ENCODE measurements at places on chromosomes 1 and 21.

GRCh38 chr1:67583462-67583950 is 101.5 kb upstream of the GADD45A start:
- no peak for DNase-seq

DNA sequence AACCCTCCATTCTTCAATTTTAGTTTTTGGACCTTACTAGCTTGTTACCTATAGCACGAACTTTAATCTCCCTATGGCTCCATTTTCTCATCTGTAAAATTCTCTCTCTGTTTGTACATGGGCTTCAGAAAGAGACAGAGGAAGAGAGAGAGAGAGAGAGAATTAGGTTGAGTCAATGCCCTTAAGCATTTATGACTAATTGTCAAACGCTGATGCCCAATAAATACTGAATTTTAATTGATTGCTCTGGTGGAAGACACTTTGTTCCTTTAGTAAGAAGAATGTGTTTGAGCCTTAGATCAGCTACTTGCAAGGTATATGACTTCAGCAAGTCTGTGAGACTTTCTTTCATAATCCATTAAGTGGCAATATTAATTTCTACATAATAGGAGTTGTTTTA is 743.1 kb upstream of the ADGRL4 start:
- DNase-seq = no peak

DNA sequence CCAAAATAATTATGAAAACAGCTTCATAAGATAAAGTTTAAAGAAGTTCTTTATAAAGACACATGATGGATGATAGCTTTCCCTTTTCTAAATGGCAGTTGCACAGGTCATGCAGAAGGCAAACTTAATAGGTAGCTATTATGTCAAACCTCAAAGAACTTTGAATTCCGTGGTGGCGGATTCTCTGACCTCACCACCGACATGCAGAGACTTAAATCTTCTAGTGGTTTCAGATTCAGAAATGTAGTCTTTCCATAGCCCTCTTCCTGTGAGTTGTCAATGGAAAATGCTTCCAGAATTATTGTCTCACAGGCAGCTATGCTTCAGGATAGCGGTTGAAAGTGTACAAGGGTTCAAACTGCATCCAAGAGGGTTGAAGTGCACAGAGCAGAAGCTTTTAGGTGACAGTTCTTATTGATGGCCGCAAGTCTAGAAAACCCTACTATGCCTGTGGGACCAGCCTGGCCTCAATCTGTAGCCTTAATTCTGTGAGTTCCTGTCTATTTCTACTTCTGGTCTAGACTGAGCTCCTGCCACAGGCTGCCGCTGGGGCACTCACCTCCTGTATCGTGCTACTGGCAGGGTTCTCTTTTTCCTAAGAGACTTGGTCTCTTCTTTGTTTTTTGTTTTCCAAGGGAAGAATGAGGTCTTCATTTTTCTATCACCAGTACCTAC is 117.0 kb upstream of the ERRFI1 start:
- DNase-seq = peak; percentile 78

- peak; percentile 38 for DNase-seq
Measured at GRCh38 chr1:185170291-185170848, 13.4 kb downstream of the SWT1 start.

DNA sequence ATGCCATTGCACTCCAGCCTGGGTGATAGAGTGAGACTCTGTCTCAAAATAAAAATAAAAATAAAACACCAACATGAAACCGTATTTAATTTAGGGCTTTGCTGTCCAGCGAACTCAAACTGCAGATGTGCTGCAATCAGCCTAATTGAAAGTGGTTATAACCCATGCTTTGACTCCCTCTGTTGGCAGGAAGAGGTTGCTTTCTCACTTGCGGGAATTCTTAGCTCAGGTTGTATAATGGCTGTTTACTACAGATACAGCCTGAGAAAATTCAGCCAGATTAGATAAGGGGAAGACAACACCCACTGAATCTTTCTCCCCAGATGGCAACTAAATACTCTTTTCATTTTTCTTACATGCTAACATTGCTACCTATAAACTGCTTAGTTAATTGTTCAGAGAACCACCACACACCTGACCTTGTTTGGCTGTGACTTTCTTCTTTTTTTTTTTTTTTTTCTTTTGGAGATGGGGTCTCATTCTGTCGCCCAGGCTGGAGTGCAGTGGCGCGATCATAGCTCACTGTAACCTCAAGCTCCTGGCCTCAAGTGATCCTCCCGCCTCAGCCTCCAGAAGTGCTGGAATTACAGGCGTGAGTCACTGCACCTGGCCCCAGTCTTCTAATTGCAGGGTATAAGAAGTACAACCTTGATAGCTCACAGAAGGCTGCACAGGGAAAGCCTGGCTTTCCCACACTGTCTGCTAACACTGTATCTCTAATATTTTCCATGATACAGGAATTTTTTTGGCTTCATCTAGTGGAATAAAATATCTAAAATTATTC is 34.6 kb downstream of the DNTTIP2 start:
- peak; percentile 56 for DNase-seq

- DNase-seq = no peak
Measured at GRCh38 chr1:36771660-36772284, 262.5 kb downstream of the GRIK3 start.

- DNase-seq = peak; percentile 81
Measured at GRCh38 chr1:84406346-84406861, 8.1 kb downstream of the DNASE2B start.

- peak; percentile 98 for DNase-seq
Measured at GRCh38 chr1:172638885-172639831, 19.7 kb upstream of the FASLG start.

DNA sequence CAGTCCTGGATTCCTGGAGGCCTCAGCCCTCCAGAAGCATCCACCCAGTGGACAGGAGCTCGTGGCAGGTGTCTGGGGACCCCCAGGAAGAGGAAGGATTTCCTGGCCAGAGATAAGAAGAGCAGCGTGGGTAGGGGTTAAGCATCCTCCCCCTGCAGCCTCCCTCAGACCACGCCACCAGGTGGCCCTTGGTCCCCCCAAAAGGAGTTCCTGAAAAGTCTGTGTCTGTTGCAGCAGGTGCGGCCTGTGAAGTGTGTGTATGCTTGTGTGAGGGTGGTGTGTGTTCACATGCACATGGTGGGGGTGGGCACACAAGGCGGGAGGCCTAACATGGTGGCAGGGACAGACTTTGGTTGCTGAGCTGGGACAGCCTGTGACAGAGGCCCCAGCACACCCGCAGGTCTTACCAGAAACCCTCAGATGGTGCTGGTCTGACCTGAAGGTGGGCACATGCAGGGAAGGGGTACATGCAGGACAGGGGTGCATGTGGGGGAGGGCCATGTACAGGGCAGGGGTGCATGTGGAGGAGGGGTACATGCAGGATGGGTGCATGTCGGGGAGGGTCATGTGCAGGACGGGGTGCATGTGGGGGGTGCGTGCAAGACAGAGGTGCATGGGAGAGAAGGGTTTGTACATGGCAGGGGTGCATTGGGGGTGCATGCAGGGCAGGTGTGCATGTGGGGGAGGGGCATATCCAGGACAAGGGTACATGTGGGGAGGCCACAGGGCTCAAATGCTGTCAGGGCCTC is 18.2 kb upstream of the RUNX3 start:
- DNase-seq = no peak

GRCh38 chr21:29228306-29228705 is 70.4 kb upstream of the BACH1 start:
- no peak for DNase-seq

- DNase-seq = no peak
Measured at GRCh38 chr1:64822621-64823020, 77.7 kb downstream of the RAVER2 start.

- peak; percentile 100 for DNase-seq
Measured at GRCh38 chr1:159881622-159882526, 18.1 kb downstream of the CFAP45 start.

DNA sequence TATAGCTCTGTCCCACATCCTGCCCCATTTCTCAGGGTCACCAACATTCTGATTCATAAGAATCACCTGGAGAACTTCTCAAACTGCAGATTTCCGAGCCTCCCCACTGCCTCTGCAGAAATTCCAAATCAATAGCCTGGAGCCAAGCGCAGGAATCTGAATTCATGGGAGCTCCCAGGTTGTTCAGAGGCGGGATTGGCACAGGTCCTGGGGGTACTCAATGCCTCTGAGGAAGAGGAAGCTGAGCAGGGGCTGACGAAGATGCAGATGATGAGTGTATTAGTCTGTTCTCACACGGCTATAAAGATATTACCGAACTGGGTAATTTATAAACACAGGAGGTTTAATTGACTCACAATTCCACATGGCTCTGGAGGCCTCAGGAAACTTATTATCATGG is 455.5 kb downstream of the MATN1 start:
- DNase-seq = no peak
